ENCODE measurements at places on chromosomes 6 and 20. TPM values are rescaled to one million over a fixed set of nuclear protein-coding genes. Genes with fewer than 3 reads are reported as not detected.

THEMIS gene
- total RNA-seq: not detected

NNAT gene
- total RNA-seq: not detected

CDH22 gene
- total RNA-seq: not detected

DNA sequence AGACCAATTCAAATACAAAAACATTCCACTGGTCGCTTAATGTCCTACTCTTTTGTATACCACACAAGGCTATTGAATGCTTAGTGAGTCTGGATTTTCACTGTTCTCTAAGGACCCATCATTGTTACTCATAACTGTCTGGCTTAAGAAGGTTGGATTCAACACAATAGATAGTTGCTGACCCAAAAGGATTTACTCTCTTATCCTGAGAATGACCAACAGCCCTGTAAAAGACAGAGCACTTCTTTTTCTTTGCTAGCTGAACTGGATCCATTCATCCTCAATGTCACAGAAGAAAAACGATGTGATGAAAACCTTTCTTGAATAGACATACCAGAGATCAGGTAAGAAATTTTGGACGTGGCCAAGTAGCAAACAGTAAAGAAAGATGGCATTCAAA lies 645.6 kb downstream of the KHDRBS2 start:
- no peak for DNase-seq

GRCh38 chr6:56875961-56876360 lies 78.9 kb upstream of the BEND6 start:
- no peak for DNase-seq

DNA sequence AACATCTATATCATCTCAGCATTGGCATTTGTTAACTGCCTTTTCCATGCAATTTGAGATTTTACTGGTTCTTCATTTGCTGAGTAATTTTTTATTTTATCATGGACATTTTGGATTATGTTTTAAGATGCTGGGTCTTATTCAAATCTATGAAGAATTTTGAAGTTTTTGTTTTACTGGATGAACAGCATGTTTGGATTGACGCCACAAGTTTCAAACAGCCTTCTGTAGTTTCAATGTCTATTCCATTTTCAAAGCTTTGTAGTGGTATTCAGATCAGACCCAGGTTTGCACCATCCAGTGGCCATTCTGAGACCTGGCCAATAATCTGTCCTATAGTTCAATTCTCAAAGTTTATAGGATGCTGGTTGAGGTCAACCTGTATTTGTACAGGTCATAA lies 148.4 kb upstream of the STMND1 start:
- DNase-seq: no peak

DNA sequence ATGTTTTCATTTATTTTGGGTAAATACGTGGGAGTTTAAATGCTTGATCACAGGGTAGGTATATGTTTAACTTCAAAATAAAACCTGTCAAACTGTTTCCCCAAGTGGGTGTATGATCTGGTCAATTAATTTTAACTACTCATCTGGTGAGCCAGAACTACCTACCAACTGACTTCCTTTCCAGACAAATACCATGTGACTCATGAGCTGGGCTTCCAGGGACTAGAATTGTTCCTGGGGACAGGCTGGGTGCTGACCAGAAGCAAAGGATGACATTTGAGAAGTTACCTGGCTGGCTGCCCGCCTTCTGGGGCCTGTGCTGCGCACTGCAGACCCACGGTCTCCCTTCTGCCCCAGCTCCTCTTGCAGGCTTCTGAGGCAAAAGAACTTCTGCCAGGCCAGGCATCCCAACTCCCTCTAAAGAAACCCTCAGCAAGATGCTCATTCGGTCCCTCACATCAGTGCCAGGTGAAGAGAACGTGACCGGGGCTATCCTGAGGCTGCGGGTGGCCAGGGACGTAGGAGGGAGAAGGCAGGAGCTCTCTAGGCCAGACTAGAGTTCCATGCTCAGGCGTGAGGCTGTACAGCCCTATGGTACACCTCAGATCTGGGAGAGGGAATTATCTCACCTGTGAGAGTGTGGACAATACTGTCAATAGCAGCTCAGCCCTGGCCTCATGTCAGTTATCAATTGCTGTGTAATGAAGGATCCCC lies 103.6 kb downstream of the JPH2 start:
- DNase-seq: peak; percentile 59

- DNase-seq: no peak
Measured at GRCh38 chr6:158819977-158820622, 932 bp upstream of the EZR start.

DNA sequence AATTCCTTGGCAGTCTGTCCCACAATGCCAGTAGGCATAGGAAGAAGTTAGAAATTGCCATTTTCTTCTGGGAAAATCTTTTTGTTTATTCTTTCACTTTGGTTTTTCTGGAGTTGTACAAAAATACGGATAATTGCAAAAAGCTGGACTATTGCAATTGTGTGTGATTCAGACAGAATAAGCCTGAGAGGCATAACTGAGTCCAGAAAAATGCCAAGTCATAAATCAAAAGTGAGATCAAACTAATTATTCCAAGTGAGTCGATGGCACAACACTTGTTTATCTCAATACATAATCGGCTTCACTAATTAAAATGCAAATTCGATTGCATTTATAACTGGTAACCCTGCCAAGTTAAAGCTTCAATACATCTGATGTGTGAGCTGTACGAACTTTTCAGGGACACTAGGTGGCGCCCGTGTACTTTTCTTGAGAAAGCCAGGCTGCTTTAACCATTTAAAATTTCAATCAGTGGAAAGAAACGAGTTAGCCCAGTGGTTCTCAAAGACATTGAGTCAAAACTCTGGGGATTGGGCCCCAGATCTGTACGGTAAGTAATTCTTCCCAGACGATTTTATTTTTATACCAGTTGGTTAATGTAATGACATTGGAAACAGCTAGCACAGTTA lies 102.6 kb downstream of the LAMP5 start:
- peak; percentile 56 for DNase-seq

DNA sequence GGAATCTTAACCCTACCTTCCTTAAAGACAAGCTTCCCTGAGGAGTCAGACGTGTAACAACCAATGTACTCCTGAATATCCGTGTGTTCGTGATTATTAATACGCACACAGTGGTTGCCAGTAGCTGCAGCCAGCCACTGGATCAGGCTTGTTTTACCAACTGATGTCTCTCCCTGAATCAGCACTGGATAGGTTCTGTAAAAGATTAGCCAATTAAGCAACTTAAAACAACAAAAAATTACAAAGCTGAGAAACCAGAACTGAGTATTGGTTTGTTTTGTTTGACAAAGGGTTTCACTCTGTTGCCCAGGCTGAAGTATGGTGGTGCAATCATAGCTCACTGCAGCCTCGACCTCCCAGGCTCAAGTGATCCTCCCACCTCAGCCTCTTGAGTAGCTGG lies 69.3 kb downstream of the MDN1 start:
- no peak for DNase-seq

Measured in A172 (cell line).